B cell (primary cell): ENCODE measurements at places on chromosomes 2 and 18.

- no peak overlapping the region for H3K27ac ChIP-seq
- no peaks in the 10 kb centered on the region for H3K27me3 ChIP-seq
- no peak overlapping the region for H3K4me3 ChIP-seq
- no peak for DNase-seq
- no peaks in the 10 kb centered on the region for H3K4me1 ChIP-seq
- H3K36me3 ChIP-seq: no peaks in the 10 kb centered on the region
Observed at GRCh38 chr18:11146947-11147345, 2.4 kb downstream of the PIEZO2 start.

GRCh38 chr18:7737550-7737949, 170.4 kb downstream of the PTPRM start:
- H3K4me3 ChIP-seq: no peak overlapping the region
- H3K27ac ChIP-seq: no peak overlapping the region
- H3K36me3 ChIP-seq: no peaks in the 10 kb centered on the region
- no peaks in the 10 kb centered on the region for H3K4me1 ChIP-seq

DNA sequence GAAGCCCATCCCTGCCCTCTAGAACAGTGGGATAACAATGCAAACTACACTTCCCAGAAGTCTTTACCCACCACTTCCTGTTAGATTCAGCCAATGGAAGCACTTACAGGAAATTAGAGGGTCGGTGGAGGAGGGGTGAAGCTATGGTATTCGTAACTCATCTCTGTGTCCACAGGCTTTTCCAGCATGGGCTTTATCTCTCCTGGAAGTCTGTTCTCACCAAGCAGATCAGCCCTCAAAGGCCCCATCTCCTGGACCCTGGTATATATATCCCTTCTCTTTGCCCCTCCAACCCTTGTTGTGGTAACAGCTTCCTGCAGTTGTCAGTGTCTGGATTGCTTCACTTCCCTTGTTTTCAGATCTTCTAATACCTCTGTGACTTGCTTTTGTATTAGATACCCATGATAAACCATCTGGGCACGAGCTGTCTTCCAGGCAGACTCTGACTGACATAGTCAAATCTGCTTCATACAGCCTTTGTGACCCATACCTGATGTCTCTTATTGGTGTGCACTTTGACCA, 475.0 kb upstream of the POU3F3 start:
- peak; percentile 19 for DNase-seq
- H3K36me3 ChIP-seq: no peaks in the 10 kb centered on the region
- H3K27me3 ChIP-seq: no peaks in the 10 kb centered on the region
- H3K4me1 ChIP-seq: peaks cover 8% of the 10 kb centered on the region
- H3K4me3 ChIP-seq: peak overlapping the region; percentile 58

DNA sequence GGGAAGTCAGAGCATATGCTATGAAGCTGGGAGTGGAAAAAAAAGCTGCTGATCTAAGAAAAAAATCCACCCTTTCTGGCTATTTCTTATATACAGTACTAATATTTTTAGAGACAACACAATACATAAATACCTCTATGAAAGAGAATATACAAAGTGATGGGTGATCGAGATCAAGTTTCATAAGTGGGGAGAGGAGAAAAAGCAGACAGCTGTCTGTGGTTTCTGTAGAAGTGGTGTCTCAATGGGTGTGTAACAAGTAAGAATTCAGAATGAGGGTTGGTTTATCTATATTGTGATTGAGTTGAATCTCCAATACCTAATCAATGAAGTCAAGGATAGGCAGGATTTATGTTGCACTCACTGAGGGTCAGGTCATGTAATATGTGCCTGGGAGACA, 191.0 kb downstream of the HNMT start:
- no peaks in the 10 kb centered on the region for H3K36me3 ChIP-seq
- no peaks in the 10 kb centered on the region for H3K27me3 ChIP-seq
- H3K4me3 ChIP-seq: no peak overlapping the region

GRCh38 chr2:230899287-230899686, 25.8 kb downstream of the GPR55 start:
- peaks cover 36% of the 10 kb centered on the region for H3K4me1 ChIP-seq
- no peaks in the 10 kb centered on the region for H3K36me3 ChIP-seq
- H3K4me3 ChIP-seq: no peak overlapping the region
- no peak for DNase-seq
- no peaks in the 10 kb centered on the region for H3K27me3 ChIP-seq

DNA sequence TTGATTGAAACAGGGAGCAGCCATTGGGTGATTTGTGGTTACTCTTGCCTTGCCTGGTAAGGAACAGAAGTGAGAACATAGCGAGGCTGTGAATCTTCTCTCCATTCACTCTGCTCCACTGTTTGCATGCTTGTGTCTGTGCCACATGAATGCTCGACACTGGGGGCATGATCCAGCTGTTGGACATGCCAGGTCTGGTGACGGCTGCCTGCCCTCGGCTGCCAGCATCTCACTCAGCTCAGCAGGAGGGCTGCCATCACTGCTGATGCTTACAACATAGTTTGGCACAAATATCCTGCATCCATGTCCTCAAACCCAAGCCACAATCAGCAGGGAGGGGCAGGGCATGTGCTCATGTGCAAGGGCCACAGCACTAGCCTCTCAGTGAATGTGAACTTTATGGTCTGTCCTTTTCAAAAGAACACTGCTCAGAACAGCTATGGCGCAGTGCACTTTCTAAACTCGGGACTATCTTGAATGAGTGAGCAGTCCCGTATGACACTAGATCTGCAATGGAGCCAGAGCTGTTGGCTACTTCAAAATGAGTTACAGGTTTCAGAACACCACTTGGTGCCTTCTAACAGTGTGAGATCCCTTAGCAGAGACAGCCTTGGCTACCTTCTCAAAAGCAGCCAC, 126.3 kb downstream of the NRP2 start:
- no peak overlapping the region for H3K27ac ChIP-seq
- H3K27me3 ChIP-seq: no peaks in the 10 kb centered on the region
- H3K4me3 ChIP-seq: no peak overlapping the region
- H3K36me3 ChIP-seq: no peaks in the 10 kb centered on the region
- DNase-seq: no peak
- no peaks in the 10 kb centered on the region for H3K4me1 ChIP-seq

DNA sequence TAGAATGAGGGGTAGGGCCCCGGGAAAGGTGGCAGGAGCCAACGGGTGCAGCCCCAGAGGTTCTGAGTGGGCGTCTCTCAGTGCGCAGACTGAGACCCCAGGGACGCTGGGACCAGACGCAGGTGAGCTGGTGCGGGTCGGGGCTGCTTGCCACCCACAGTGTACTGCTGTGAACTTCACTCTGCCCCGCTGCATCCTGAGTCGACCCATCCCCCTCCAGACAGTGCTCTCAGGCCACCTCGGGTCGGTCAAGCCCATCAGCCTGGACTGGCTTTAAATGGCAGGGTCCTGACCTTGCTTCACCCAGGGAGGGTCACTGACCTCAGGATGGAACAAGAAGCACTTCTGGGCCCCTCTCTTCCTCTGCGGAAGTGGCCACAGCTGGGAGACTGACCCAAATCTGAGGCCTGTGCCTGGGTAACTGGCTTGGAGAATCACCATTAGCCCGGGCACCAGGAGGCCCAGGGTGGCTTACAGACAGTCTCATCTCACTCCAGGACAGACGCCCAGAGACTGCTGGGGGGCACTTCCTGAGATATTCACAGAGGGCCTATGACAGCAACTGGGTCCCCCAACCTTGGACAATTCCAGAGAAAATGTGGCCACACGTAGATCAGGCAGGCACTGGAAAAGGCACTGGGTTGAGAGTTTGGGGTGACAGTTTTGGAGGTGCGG, 23.7 kb upstream of the BOK start:
- no peaks in the 10 kb centered on the region for H3K36me3 ChIP-seq
- no peaks in the 10 kb centered on the region for H3K27me3 ChIP-seq
- H3K27ac ChIP-seq: no peak overlapping the region
- no peaks in the 10 kb centered on the region for H3K4me1 ChIP-seq
- no peak for DNase-seq
- H3K4me3 ChIP-seq: no peak overlapping the region

GRCh38 chr2:230441227-230441897, 25.4 kb downstream of the SP100 start:
- peak overlapping the region; percentile 9 for H3K4me3 ChIP-seq
- H3K27me3 ChIP-seq: no peaks in the 10 kb centered on the region
- peak; percentile 58 for DNase-seq
- H3K4me1 ChIP-seq: peaks cover 52% of the 10 kb centered on the region

GRCh38 chr18:43276491-43276890, 799 bp downstream of the SYT4 start:
- no peaks in the 10 kb centered on the region for H3K4me1 ChIP-seq
- no peaks in the 10 kb centered on the region for H3K27me3 ChIP-seq
- H3K36me3 ChIP-seq: no peaks in the 10 kb centered on the region
- no peak for DNase-seq
- H3K27ac ChIP-seq: no peak overlapping the region

DNA sequence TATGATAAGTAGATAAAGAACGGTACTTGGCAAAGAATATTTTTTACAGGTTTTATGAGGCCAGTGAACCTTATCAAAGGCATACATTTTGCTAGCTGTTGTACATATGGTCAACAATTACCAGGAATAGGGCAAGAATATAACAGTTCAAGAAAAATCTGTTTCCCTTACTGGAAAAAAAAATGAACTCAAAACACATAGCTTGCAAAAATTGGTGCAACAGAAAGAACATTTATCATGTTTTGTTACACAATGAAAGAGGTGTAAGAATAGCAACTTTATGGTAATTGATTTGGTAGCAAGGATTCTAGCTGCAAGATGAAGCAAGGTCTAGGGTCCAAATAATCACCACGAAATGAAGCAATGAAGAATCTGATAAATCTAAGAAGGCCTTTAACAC, 41.6 kb downstream of the TTC21B start:
- H3K36me3 ChIP-seq: peaks cover 2% of the 10 kb centered on the region
- no peaks in the 10 kb centered on the region for H3K4me1 ChIP-seq
- no peak for DNase-seq

DNA sequence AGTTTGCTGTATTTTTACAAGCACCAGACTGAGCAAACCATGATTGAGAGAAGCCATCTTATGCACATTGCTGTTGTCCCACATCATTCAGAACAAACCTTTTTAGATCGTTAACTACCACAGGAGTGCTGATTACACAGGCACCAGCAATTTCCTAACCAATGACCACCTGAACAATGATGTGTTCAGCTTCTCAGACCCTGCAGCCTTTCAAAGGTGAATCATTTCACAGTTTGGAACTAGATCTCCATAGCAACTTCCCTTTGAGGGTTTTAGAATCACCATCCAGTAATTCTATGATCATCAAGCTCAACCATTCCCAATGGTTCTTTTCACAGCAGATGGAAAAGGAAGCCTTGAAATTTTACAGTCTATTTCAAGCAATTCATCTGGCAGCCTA, 71.4 kb downstream of the OLA1 start:
- H3K4me3 ChIP-seq: no peak overlapping the region
- no peak overlapping the region for H3K27ac ChIP-seq
- H3K27me3 ChIP-seq: no peaks in the 10 kb centered on the region
- no peak for DNase-seq
- no peaks in the 10 kb centered on the region for H3K36me3 ChIP-seq
- no peaks in the 10 kb centered on the region for H3K4me1 ChIP-seq

GRCh38 chr2:174997110-174997509, 8.1 kb downstream of the CHN1 start:
- no peaks in the 10 kb centered on the region for H3K36me3 ChIP-seq
- no peak overlapping the region for H3K27ac ChIP-seq
- no peak for DNase-seq

DNA sequence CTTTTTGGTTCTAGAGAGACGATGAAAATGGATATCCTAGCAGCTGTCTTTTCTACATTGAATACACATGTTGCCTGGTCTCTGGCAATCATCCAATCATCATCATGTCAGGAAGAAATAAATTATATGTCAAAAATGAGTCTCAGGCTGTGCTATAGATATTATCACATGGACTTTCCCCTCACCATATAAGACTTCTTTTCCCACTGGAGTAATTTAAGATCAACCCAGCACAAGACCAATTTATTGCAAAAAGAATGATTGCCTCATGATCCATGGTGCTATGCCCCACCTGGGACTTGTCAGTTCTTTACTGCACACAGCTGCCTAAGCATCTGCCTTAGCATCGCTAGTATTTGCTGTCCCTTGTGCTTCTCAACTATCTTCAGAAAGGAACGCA, 783.7 kb upstream of the TMEFF2 start:
- no peak overlapping the region for H3K27ac ChIP-seq
- DNase-seq: no peak

DNA sequence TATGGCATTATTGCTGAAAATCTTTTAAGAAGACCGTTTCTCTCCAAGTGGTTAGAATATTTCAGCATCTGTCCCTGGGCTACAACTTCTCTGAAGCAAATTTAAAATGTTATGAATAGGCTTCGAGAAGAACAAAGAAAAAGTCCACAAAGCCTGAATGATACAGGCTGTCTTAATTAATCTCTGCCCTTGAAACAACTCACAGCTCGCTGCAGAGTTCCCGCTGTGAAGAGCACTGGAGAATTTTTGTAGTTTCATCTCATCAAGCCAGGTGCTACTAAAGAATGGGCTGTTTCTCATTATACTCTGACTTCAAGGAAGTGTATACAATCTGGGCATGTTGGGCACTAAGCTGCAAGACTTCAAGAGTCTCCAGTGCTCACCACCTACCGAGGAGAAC, 67.6 kb downstream of the LAMA1 start:
- no peaks in the 10 kb centered on the region for H3K36me3 ChIP-seq
- H3K27ac ChIP-seq: no peak overlapping the region
- H3K4me3 ChIP-seq: no peak overlapping the region
- no peak for DNase-seq

DNA sequence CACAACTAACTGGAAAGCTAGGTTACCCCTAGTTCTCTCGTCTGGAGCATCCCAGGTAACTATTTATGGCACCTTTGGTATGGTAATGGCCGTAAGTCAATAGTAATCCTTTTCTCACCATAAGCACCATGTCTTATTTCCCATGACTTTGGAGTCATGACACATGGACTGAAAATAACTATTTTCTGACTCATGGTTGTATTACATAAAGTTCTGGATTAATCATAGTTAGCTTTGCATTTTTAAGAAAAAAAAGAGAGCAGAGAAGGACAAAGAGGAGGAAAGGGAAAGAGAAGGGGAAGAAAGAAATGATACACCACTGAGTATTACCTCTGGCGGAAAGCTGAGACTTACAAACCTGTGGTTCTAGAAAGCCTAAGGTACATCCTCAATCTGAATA, 99.3 kb downstream of the BIN1 start:
- no peaks in the 10 kb centered on the region for H3K4me1 ChIP-seq
- no peaks in the 10 kb centered on the region for H3K36me3 ChIP-seq
- H3K4me3 ChIP-seq: no peak overlapping the region
- no peak for DNase-seq
- no peak overlapping the region for H3K27ac ChIP-seq

GRCh38 chr2:55148269-55148668, 83.8 kb downstream of the CLHC1 start:
- DNase-seq: no peak
- H3K27ac ChIP-seq: no peak overlapping the region
- H3K4me1 ChIP-seq: peaks cover 25% of the 10 kb centered on the region
- no peaks in the 10 kb centered on the region for H3K36me3 ChIP-seq
- no peaks in the 10 kb centered on the region for H3K27me3 ChIP-seq

- no peaks in the 10 kb centered on the region for H3K36me3 ChIP-seq
- H3K27me3 ChIP-seq: no peaks in the 10 kb centered on the region
- H3K4me1 ChIP-seq: no peaks in the 10 kb centered on the region
Observed at GRCh38 chr2:166917415-166917814, 29.1 kb downstream of the XIRP2 start.

- H3K4me1 ChIP-seq: no peaks in the 10 kb centered on the region
- no peak overlapping the region for H3K27ac ChIP-seq
- no peaks in the 10 kb centered on the region for H3K27me3 ChIP-seq
- H3K36me3 ChIP-seq: no peaks in the 10 kb centered on the region
Observed at GRCh38 chr2:55296393-55296792, 27.4 kb upstream of the MTIF2 start.

- no peak for DNase-seq
- peaks cover 19% of the 10 kb centered on the region for H3K4me1 ChIP-seq
- no peak overlapping the region for H3K27ac ChIP-seq
- no peak overlapping the region for H3K4me3 ChIP-seq
- no peaks in the 10 kb centered on the region for H3K27me3 ChIP-seq
Observed at GRCh38 chr18:9337873-9338272, 3.3 kb downstream of the TWSG1 start.
